ENCODE measurements at places on chromosomes 3 and 15. TPM values are rescaled to one million over a fixed set of nuclear protein-coding genes. Genes with fewer than 3 reads are reported as not detected.
A peak's percentile ranks its signal among the peaks of the same experiment; 100 is the strongest.

GRCh38 chr3:52820736-52821135, 9.7 kb downstream of the ITIH4 start:
- no peak for DNase-seq

DNA sequence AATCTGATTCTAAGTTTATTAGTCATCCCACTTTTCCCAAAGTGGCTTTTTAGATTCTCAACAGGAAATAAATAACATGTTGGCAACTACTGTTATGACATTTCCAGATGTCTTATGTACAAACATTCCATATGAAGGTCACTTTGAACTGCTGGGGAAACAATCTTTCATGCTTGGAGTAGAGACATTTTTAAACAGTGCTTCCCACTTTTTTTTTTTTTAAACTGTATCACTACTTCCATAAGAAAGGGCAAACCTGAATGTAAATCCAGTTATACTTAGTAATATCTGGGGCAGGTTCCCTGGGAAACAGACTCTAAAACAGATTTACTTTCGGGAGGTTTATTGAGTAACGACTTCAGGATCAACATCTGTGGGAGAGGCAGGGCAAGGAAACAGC, 473.8 kb downstream of the TAFA4 start:
- no peak for DNase-seq

- no peak for DNase-seq
Measured at GRCh38 chr3:123263941-123264340, 62.2 kb downstream of the SEC22A start.

- no peak for DNase-seq
Measured at GRCh38 chr3:186461141-186461540, 83.0 kb downstream of the CRYGS start.

PLOD2 gene
- total RNA-seq = 17.9 TPM

DNA sequence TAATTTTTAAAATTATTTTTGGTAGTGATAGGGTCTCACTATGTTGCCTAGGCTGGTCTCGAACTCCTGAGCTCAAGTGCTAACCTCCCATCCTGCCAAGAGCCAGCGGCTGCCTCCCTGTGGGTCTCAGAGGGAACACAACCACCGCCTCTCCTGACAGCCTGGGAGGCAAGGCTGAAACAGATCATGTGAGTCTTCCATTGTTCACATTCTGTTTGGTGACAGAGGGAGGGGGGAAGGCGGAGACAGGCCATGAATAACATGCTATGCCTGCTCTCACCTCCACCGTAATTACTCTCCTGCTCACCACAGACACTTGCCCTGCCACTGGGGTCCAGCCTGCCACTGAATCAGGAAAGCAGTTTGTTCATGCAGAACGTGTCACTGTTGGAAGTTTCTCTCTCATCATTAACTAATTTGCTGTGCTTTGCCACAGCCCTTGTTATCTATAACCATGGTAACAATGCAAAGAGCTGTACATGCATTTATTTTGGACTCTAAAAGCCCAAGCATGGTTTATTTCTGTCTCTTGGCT, 78.4 kb upstream of the RASGRF1 start:
- no peak for DNase-seq

NR2E3 gene
- total RNA-seq = 0.34 TPM

- no peak for DNase-seq
Measured at GRCh38 chr3:24447836-24448235, 46.8 kb downstream of the THRB start.

ROPN1 gene
- not detected for total RNA-seq

GRCh38 chr3:185654758-185655145, 68.7 kb downstream of the SENP2 start:
- DNase-seq = no peak

- no peak for DNase-seq
Measured at GRCh38 chr3:183540501-183541234, 14.8 kb downstream of the KLHL6 start.

GRCh38 chr3:55064164-55064563, 136.3 kb upstream of the LRTM1 start:
- DNase-seq = no peak

DNA sequence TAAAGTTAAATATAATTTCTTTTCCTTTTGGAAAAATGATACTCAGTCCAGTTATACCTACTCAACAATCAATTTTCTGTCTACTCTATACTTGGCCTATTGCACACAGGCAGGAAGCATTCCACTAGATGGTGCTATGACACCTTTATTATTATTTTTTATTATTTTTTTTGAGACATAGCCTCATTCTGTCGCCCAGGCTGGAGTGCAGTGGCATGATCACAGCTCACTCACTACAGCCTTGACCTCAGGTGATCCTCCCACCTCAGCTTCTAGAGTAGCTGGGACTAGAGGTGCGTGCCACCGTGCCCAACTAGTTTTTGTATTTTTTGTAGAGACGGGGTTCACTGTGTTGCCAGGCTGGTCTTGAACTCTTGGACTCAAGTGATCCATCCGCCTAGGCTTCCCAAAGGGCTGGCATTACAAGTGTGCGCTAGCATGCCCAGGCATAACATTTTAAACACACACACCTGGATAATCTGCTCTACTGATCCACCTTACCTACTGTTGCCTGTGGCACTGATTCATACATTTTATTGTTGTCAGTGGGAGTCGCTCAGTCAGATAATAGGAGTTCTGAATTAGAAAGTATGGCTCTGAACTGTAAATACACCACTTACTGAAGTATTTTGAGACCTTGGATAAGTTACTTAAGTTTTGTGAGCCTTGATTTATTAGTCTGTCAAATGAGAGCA, 56.2 kb downstream of the EIF3J start:
- DNase-seq = no peak

UNC13C gene
- not detected for total RNA-seq

DNA sequence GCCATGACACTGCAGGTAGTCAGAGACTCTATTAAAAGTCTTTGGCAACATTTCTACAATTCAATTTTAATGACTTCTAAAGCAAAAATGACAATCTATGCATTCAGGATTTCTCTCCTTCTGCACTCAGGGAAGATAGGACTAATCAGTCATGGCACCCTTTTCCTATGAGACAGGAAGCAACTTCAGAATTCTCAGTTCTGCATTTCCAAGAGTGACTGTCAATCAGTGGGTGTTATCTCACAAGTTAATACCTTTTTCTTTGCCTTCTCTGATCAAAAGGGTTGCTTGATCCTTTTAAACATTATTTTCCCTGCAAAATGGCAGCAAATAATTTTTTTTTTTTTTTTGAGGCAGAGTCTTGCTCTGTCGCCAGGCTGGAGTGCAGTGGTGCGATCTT, 7.8 kb upstream of the ICE2 start:
- DNase-seq = no peak

NEDD4 gene
- total RNA-seq = 9.5 TPM

DNA sequence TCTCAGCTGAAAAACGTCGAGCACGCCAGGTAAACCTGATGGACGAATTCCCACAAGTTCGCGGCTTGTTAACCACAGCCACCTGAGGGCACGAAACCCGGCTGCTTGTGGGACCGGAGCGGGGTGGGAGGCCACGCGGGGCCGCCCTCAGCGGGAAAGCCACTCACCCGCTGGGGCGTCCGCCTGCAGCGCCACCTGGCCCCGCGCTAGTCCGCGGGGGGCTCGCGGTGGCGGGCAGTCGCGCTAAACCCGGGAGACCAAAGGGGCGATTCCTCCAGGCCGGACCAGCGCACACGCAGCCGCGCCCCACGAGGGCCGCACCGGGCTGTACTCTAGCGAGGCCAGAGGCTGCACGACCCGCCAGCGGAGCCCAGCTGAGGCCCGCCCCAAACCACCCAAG, 15.7 kb upstream of the CFAP161 start:
- peak; percentile 35 for DNase-seq

GREM1 gene
- total RNA-seq = 0.69 TPM

- no peak for DNase-seq
Measured at GRCh38 chr3:179788996-179789395, 136.2 kb downstream of the USP13 start.

ZNF80 gene
- not detected for total RNA-seq

DNA sequence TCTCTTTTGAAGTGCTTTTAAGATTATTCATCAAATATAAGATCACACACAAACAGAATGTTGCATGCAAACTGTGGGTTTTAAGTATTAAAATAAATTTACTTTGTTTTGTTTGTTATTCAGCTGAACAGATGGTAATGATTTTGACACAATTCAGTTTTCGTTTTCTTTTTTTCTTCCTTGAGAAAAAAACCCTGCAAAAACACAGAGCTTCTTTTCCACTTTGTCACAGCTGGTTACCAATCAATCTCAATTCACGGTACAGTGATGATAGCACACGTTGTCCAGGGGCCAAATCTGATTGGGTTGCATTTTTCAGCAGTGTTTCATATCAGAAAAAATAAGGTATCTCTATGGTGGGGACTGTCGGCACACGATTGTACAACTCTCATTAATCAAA, 473.6 kb downstream of the ROBO2 start:
- DNase-seq = no peak

- no peak for DNase-seq
Measured at GRCh38 chr15:69627548-69628158, 175.0 kb downstream of the RPLP1 start.

GHSR gene
- total RNA-seq = not detected

DNA sequence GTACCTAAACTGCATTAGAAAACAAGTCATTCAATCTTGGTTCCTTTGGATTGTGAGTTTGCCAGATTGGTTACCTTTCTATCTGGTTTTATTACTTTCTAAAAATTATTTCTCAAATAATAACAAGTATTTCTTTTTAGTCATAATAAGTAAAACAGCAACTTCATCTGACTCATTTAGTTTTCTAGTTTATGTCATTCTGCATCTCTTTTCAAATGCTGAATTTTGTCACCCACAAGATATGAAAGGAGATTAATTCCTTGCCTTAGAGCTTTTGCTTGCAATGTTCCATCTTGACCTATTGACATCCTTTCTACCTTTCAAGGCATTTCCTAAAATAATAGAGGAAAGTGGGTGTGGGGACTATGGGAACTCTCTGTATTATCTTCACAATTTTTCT, 253.6 kb upstream of the PEX5L start:
- no peak for DNase-seq

DUOXA2 gene
- total RNA-seq = 0.35 TPM

GRCh38 chr3:131806736-131807135, 228.1 kb downstream of the CPNE4 start:
- DNase-seq = no peak

GOLGA6A gene
- total RNA-seq = not detected

GRCh38 chr3:55408193-55408826, 78.8 kb downstream of the WNT5A start:
- no peak for DNase-seq

SLC28A2 gene
- not detected for total RNA-seq

CLDN18 gene
- total RNA-seq = 4.0 TPM

MCF2L2 gene
- total RNA-seq = 0.54 TPM

- no peak for DNase-seq
Measured at GRCh38 chr3:41202075-41202833, 2.9 kb downstream of the CTNNB1 start.

- DNase-seq = no peak
Measured at GRCh38 chr15:96316953-96317629, 13.4 kb upstream of the NR2F2 start.

ARHGEF26 gene
- 4.0 TPM for total RNA-seq

GRCh38 chr3:4821975-4822374, 157.3 kb upstream of the BHLHE40 start:
- no peak for DNase-seq
